H9 (cell line): ENCODE measurements at places on chromosomes 12 and 14. TPM values are rescaled to one million over a fixed set of nuclear protein-coding genes. Genes with fewer than 3 reads are reported as not detected.
A peak's percentile ranks its signal among the peaks of the same experiment; 100 is the strongest.

DNA sequence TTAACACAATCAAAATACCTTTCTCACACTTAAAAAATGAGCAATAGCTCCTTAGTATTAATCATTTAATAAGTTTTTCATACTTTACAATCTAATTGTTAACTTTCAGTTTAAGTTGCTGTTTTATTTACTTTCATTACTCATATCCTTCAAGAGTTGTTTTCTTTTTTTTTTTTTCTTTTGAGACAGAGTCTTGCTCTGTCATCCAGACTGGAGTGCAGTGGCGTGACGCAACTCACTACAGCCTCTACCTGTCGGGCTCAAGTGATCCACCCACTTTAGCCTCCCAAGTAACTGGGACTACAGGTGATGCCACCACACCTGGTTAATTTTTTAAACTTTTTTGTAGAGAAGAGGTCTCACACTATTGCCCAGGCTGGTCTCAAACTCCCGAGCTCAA, 16.1 kb downstream of the ZBTB1 start:
- no peak for DNase-seq

GRCh38 chr12:5493018-5493417, 61.1 kb downstream of the NTF3 start:
- DNase-seq = no peak

GRCh38 chr12:54282949-54283593, 2.5 kb downstream of the HNRNPA1 start:
- no peak for DNase-seq

DNA sequence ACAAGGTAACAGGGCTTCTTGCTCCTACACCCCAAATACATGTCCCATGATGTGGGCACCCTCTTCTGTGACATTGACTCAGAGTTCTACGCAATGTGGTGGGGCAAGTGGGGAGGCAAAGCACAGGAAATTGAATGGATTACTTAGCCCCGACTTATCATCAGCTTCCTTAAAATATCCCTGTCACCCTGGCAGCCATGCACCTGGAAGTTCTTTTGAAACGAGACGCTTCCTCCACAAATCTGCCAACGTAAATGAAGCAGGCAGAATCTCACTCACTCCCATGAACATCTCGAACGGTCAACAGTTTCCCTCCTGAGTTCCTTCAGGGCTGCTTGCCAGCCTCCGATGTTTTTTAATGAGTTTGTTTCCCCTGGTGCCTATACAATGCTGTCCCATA, 33.5 kb downstream of the RNFT2 start:
- no peak for DNase-seq

- no peak for DNase-seq
Observed at GRCh38 chr14:55446833-55447232, 6.4 kb upstream of the TBPL2 start.

DNA sequence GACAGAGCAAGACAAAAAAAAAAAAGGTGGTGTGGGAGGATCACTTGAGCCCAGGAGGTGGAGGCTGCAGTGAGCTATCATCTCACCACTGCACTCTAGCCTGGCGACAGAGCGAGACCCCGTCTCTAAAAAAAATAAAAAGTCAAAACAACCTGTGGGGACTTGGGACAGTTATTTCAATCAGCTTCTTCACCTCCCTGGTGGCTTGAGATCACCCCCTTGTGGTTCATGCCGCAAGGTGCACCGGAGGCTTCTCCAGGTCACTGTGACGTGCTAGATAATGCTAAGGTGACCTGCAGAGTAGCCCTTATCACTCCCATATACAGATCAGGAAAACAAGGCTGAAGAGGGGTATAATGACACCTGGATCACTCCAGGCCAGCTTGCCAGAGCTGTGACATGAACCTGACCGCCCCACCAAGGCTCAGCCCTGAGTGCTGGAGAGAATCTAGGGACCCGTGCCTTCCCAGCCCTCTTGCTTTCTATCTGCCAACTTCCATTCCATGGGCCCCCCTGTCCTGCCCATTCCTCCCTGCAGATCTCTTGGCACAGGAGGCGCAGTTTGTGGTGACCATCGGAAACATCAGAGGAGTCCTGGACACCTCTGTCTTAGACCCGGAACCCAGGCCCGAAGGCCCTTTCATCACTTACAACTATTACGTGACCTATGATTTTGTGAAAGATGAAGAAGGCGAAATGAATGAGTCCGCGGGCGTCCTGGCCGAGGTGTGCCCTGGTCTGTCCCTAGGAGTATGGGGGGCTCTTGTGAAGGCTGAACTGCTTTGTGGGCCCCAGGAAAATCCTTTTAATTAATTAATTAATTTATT, 8.1 kb downstream of the LRRC43 start:
- peak; percentile 91 for DNase-seq

DNA sequence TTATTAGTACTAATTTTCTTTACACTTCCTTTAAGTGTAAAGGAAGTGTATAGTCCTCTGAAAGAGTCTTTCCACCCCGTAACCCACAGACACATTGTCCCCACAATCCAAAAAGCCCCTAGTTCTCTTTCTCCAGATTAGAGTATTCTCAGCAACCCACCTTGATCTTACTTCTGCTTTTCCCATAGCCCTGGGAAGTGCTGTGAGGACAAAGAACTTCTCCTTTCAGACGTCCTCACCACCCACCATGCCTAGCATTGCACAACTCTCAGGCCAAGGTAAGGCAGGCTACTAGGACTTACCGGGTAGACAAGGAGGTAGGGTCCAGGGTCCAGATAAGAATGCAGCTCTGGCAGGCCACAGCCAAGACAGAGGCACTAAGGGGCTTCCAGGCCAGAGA, 7.4 kb downstream of the AAAS start:
- no peak for DNase-seq

GRCh38 chr12:54082397-54082892, 28.8 kb downstream of the HOXC4 start:
- DNase-seq = no peak

DNA sequence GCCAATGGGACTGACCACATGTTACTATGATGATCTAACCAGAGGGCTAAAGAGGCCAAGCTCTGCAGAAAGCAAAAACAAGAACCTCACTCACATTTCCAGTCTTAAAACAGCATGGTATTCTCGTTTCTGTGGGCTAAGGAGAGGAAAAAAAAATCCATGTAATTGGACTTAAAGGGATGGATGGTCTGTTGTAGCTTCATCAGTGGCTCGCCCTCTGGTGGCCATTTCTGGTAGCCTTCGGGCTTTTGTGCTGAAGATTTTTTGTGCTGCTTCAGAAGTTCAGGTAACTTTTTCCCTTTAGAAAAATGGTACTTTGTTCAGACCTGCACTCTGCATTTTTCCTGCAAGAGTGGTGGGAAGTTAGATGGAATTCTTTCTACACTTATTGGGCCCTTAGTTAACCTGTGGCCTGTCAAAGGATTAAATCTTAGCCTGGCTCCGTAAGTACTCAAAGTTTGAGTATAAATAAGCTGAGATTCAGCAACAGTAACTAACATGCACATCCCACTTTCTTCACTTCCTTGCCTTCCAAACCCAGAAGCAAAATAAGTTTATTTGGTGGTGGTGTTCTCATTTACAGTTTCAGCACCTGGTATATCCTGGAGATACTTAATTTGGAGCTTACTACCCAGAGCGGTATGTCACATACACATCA, 22.3 kb downstream of the DCAF4 start:
- peak; percentile 65 for DNase-seq

GRCh38 chr12:490260-490659, 30.5 kb downstream of the B4GALNT3 start:
- DNase-seq = no peak

GRCh38 chr12:117674313-117674712, 294.5 kb downstream of the KSR2 start:
- DNase-seq = no peak

DNA sequence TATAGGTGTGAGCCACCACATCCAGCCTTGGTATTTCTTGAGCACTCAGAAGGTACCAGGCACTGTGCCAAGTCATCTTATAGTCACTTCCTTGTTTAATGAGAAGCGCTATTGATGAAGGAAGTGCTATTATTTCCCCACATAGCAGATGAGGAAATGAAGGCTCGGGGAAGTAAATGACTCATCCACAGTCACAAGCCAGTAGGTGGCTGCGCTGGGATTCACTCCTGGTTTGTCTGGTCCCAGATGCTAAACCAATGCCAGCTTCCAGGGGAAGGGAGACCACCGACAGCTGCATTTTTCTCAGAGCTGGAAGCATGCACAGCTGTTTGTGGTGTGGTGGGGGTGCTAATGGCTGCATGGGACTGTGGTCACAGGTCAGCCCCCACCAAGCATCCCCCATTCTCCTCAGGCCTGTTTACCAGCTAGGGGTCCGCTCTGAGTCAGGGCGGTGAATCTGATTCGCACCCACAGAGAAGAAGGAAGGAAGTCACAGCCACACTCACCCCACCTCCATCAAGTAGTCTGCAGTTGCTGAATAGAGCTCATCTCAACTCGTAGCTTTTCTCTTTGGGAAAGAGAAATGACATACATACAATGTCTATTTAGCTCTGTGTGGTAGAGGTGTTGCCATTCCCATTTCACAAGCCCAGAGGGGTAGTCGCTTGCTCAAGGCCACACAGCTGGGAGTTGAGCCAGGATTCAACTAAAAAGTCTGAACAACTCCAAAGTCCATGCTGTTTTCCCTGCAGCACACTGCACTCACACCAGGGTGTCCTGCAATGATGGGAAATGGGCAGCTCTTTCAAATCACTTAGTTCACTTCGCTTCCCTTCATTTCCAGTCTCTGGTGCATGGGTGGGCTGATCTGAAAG, 6.3 kb upstream of the LTBP2 start:
- no peak for DNase-seq

GRCh38 chr12:28294300-28294699, 104.0 kb downstream of the CCDC91 start:
- peak; percentile 37 for DNase-seq

- no peak for DNase-seq
Observed at GRCh38 chr12:68403296-68403695, 71.1 kb upstream of the MDM1 start.

- DNase-seq = no peak
Observed at GRCh38 chr12:112018571-112019237, 5.5 kb downstream of the ERP29 start.

DNA sequence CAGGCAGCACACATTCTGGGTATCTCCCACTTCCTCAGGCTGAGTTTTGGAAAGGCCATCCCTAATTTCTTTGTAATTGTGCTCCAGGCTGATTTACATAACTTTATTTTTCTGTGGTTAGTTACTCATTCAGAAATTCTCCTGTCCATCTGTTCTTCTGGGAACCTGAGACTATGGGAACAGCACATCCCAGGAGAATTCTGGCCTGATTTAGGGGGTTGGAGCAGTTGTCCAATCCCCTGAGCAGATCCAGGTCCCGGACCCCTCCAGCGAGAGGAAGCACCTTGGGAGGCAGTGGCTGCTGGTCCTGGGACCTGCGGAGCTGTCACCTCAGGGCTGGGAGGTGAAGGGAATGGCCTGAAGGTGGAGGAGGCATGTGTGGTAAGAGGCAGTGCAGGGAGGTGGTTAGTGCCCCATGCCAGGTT, 40.4 kb downstream of the TSPAN9 start:
- DNase-seq = no peak

DNA sequence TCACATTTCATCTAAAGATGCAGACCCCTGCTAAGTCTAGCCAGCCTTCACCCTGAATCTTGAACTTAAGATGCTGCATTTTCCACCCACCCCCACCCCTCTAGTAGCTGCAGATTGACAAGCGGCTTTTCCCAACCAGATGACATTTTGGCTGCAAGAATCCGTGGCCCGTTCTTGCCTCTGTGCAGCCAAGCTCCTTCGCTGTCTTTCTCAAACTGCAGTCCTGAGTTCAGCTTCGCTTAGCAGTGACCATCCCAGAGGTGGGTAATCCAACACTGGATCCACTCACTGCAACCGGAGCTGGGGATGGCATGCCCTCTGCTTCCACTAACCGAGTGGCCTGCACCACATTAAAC, 765 bp upstream of the NFYB start:
- peak; percentile 45 for DNase-seq

Gene DIO2
- not detected in 2 replicates for total RNA-seq

Gene POTEG
- not detected in 2 replicates for total RNA-seq

Gene RNASE1
- 1.2 and 1.6 TPM in 2 replicates for total RNA-seq

Gene SEC23A
- 47.9 and 55.3 TPM in 2 replicates for total RNA-seq

Gene IPO8
- 47.2 and 48.0 TPM in 2 replicates for total RNA-seq

Gene PXMP2
- 17.7 and 17.8 TPM in 2 replicates for total RNA-seq
